SHP77 treated with DMSO at 0.1 percent for 48 hours (cell line): ENCODE measurements at places on chromosomes 1 and 21.

- no peak for DNase-seq
Observed at GRCh38 chr1:18058981-18059605, 48.5 kb upstream of the IGSF21 start.

- no peak for DNase-seq
Observed at GRCh38 chr1:240170266-240170665, 78.6 kb downstream of the FMN2 start.

DNA sequence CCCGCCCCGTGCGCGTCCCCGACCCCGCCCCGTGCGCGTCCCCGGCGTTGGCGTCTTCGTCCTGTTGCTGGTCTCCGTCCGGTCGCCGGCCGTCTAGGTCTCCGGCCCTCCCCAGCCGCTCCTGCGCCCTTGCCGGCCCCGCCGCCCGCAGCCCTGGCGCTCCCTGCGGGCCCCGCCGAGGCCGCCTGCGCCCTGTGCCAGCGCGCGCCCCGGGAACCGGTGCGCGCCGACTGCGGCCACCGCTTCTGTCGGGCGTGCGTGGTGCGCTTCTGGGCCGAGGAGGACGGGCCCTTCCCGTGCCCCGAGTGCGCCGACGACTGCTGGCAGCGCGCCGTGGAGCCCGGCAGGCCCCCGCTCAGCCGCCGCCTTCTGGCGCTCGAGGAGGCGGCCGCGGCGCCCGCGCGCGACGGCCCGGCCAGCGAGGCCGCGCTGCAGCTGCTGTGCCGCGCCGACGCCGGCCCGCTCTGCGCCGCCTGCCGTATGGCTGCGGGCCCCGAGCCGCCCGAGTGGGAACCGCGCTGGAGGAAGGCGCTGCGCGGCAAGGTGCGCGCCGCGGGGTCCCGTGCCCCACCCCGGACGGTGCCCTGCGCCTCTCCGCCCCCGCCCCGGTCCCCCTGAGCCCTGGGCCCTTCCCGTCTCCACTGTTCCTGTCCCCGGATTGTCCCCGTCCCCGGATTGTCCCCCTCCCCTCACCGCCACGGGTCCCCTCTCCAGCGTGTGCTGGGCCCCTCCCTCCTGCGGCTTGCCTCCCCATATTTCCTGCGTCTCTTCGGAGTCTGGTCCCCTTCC is at the start of gene RNF187:
Gene RNF187, plus strand, starts transcription at position 47 of the 789 bp plus-strand sequence.
- DNase-seq, result no peak

DNA sequence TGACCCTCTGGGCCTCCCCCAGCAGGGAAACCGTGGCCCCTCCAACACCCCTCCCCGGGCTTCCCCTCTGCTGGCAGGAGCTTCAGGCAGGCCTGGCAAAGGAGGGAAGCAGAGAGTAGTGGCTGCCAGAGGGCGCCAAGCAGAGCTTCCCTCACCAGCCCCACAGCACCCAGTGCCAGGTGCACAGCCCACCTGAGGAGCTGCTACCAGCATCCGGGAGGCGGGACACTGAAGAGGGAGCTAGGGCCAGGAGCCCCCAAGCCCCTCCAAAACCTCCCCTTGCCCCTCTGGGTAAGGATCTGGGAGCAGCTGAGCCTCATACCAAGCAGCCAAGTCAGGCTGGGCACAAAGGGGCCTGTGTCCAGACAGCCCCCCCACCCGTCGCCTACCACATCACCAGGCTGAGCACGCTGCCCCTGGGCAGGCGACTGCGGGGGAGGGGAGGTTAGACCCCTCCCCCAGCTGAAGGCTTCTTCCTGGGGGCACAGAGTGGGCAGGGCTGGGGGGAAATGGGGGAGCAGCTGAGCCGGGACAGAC is 19.6 kb downstream of the CCDC24 start:
- no peak for DNase-seq

DNA sequence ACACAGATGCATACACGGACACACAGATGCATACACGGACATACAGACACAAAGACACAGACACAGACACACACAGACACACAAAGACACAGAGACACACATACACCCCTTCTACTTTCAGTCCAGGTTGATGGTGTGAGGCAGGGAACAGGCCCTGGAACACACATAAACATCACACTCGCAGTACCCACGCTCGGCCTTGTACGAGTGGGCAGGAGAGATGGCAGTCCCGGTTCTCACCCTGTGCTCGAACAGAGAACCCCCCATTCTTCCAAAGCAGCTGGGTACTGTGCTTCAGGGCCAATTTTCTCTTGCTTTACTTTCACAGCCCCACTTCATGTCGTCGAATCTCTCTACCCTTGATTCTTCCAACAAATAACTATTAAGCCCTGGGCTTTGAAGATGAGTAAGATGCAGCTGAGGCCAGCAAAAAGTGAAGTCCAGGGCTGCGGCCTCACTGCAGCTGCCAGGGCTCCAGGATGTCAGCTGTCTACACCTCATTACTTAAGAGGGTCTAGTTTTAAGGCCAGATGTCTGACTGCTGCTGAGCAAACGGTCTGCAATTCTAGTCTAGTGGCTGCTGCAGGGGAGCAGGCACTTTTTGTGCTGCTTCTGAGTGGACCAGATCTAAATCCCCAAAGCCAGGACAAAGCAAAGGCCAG is 90.1 kb downstream of the PGBD5 start:
- DNase-seq, result no peak

DNA sequence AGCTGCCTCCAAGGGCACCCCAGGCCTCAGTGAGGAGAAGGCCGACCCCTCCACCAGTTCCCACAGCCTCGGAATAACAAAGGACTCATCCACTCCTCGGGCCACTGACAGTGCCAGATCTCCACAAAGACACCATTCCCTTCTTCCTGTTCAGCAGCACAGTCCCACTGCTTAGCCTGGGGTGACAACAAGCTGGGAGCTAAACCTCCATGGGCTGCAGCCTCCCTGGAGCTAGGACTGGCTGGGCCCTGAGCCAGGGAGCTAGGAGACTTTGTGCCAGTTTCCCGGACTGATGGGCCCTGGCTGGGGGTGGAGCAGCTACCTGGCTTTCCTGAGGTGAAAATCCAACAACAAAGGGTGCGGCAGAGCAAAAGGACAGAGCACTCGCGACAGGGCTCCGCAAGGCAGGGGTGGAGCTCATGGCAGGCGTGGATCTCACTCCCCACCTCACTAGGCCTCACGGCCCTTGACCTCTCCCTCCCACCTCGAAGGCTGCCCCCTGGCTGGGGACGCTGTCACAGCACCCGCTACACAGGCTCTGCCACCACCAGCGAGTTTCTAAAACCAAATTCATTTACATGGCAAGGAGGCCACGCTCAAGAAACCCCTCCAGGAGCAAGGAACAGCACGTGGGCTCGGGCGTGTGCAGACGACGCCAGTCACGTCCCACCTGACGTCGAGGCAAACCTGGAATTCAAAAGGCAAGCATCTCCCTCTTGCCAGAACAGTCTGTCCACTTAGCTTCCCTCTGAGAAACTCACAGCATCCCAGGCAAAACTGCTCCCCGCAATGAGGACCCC is 13.8 kb downstream of the SLC35E2B start:
- no peak for DNase-seq

DNA sequence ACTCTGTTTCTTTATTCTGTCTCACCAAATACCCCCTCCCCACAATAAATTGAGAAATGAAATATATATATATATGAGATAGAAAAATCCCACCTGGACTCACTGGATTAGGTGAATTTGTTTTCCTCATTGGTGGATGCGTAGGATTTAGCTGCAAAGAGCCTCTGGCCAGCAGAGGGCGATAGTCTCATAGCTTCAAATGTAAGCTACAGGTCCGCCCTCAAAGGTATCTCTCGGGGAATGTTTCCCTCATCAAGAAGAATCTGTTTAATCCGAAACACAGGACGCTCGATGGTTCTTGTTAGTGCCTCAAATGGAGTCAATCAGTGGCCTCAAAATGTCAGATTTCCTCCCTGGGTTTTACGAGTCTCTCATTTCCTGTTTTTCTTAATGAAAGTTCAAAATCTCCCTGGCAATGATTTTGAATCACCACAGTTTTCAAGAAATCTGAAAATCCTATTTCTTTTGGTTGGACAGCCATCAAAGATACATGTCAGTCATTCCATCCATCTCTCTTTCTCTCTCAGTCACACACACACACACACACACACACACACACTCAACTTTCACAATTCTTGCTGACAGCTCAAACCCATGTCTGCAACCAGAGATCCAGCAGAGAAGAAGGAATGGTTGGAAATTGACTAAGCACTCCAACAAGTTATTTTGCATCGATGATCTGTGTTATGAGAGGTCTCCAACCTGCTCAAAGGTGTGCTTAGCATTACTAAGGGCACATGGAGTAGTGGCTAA is 13.9 kb upstream of the CAMK1G start:
- peak; percentile 36 for DNase-seq

DNA sequence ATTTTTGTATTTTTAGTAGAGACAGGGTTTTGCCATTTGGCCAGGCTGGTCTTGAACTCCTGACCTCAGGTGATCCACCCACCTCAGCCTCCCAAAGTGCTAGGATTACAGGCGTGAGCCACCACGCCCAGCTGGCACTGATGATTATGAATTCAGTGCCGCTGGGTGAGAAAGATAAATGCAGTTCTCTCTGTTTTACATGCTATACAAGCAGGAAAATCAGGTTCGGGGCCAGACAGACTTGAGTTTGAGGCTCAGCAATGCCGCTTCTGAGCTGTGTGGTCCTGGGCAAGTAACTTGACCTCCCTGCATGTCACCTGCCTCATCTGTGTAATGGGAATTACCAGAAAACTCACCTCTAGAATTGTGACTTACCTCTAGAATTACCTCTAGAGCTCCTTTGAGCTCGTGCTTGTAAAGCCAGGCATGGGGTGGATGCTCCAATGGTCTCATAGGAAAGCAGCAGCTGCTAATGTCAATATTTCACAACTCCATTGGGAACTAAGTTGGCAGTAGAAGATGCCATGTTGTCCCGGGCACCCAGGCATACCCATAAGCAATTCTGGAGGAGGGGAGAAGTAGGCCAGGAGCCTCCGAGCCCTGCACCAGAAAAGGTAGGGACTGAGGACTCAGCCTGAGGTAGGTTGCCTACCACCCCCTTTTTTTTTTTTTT is 119.8 kb upstream of the SLC25A33 start:
- DNase-seq, result no peak

GRCh38 chr1:235417086-235417697 is 50.0 kb downstream of the TBCE start:
- DNase-seq, result peak; percentile 51

DNA sequence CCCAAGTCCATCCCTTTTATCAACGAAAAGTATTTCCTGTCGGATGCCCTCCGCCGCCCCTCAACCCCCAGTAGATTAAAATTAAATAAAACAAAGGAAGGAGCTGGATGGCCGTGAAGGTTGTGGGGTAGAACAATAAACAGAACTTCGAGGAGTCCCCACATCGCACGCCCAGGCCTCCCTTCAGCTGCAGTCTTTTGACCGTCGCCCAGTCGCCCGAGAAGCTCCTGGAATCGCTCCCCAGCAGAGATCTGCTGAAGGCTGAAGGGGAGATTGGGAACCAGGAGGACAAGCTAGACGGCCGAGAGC is 905 bp downstream of the BARHL2 start:
- no peak for DNase-seq

DNA sequence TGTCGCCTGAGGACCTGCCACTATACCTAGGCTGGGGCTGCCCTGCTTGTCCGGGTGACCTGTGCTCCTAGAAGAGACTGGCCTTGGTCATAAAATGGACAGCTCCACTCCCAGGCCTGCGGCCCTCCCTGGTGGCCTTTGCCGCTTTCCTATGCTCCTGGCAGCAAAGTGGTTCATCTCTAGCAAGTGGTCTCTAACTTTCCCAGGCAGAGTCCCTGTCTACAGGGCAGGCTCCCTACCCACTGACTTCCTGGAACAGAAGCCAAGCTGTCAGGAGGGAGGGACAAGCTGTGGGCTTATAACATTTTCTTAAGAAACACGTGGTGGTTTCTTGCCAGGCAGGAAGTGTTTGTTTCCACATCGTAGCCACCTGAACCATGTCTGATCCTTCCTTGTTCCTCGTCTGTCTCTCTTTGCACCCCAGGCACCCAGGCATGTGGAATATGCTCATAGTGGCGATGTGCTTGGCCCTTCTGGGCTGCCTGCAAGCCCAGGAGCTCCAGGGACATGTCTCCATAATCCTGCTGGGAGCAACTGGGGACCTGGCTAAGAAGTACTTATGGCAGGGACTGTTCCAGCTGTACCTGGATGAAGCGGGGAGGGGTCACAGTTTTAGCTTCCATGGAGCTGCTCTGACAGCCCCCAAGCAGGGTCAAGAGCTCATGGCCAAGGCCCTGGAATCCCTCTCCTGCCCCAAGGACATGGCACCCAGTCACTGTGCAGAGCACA is 10.1 kb downstream of the H6PD start:
- DNase-seq, result no peak

GRCh38 chr1:53535846-53536245 is 76.6 kb downstream of the DMRTB1 start:
- no peak for DNase-seq

DNA sequence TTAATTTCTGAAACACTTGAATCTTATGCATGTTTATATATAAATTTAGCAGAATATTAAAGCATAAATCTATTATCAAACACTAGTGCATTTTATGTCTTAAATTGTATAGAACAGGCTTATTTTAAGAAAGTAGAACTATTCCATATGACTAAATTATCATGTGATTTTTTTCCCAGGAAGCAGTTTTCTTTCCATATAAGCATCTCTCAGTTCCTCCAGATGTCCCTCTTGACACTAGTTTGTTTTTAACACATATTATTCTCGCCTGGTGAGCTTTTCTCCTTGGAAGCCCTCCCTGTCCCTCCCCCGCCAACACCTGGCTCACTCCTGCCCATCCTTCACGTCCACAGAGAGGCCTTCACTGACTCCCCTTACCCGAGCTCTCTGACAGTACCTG is 48.3 kb upstream of the BCAR3 start:
- DNase-seq, result no peak

- DNase-seq, result no peak
Observed at GRCh38 chr1:170885551-170885950, 49.8 kb upstream of the MROH9 start.

GRCh38 chr21:36976882-36977651 is 10.6 kb upstream of the HLCS start:
- DNase-seq, result peak; percentile 87

GRCh38 chr21:43302062-43302700 is 124.8 kb downstream of the SIK1 start:
- DNase-seq, result no peak

- DNase-seq, result no peak
Observed at GRCh38 chr1:210496063-210496462, 167.4 kb downstream of the HHAT start.

DNA sequence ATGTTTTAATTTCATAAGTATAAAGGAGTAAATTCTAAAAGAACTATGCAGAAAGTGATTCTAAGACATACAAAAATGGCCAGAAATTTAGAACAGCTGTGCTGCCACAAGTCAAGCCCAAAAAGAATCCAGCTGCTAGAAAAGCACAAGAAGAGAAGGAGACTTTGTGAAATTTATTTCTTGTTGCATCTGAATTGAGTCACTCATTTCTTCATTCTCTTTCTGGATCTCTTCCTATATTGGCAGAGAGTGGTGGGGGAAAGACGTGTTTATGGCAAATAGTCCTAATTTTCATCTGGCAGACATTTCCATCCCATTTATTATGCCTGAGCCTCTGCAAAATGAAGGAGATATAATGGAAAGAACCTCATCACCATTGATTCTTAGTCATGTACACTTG is 139.6 kb upstream of the CTTNBP2NL start:
- no peak for DNase-seq

- DNase-seq, result peak; percentile 29
Observed at GRCh38 chr1:66270119-66270812, 263.7 kb upstream of the SGIP1 start.
